Activated CD4-positive, alpha-beta memory T cell treated with anti-CD3 and anti-CD28 coated beads for 36 hours (primary cell): ENCODE measurements at places on chromosomes 4 and X. TPM values are rescaled to one million over a fixed set of nuclear protein-coding genes. Genes with fewer than 3 reads are reported as not detected.

Gene FAT4
- total RNA-seq: not detected

Gene BST1
- 0.67 TPM for total RNA-seq

Gene APBB2
- total RNA-seq: 1.5 TPM

Gene MAOB
- 0.19 TPM for total RNA-seq
